ENCODE measurements at places on chromosomes 13 and 19.

GRCh38 chr13:30408319-30409101 lies 13.8 kb upstream of the UBE2L5 start:
- peak; percentile 89 for DNase-seq

GRCh38 chr13:41344358-41344757 lies 33.3 kb downstream of the NAA16 start:
- DNase-seq = no peak

- no peak for DNase-seq
Measured at GRCh38 chr19:47623921-47624391, 15.0 kb downstream of the BICRA start.

- no peak for DNase-seq
Measured at GRCh38 chr13:64527561-64527960, 2702.6 kb downstream of the PCDH9 start.

DNA sequence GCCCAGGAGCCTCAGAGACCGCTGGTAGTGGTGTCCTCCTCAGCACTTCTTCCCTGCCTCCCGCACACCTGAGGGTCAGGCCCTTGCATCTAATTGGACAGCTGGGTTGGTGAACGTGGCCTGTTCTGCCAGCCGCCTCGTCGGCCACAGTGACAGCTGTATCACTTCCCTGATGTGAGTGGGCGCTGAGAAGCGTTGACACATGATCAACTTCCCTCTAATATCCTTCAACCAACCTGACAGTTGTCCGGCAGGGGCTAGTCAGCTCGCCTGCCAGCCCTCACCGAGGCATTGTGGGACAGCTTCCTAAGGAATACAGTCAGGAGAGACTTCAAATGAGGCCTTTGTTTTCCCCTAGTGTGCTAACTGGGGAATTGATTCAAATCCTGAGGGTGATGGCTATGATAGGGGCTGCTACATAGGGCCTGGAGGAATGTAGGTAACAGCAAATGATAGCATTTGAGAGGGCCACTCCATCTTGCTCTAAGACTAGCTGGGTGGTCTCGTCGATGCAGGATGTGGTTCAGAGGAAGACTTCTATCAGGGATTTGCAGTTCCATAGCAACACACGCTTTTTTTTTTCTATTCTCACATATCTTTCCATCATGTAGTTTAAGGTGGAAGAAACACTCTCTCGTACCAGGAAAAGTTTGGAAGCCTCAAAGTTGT lies 230.8 kb downstream of the TSHZ3 start:
- no peak for DNase-seq

- no peak for DNase-seq
Measured at GRCh38 chr13:106155411-106155810, 380.1 kb downstream of the EFNB2 start.

- DNase-seq = no peak
Measured at GRCh38 chr13:95722241-95722640, 45.3 kb downstream of the DNAJC3 start.

DNA sequence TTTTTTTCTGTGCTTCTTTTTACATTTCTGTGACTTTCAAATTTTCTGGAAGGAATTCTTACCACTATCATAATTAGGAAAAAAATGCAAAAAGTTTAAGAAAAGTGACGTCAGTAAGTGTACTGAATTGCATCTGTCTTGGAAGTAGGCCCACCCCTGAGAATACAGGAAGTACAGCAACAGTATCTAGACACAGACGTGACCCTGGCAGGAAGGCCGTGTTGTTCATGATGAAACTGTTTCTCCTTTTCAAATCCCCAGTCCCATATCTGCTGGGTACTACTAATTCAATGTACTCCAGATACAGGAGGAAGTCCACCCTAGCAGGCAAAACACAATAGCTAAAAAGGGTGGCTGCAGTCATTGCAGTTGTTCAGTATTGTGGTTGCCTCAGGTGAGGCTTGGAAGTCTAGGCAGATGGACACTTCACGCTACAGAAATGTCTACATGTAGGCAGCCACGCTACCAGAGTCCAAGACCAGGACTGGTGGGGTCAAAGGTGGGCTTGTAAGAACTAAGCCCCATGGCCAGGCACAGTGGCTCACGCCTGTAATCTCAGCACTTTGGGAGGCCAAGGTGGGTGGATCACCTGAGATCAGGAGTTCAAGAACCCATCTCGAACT lies 49.6 kb upstream of the MED4 start:
- DNase-seq = no peak

DNA sequence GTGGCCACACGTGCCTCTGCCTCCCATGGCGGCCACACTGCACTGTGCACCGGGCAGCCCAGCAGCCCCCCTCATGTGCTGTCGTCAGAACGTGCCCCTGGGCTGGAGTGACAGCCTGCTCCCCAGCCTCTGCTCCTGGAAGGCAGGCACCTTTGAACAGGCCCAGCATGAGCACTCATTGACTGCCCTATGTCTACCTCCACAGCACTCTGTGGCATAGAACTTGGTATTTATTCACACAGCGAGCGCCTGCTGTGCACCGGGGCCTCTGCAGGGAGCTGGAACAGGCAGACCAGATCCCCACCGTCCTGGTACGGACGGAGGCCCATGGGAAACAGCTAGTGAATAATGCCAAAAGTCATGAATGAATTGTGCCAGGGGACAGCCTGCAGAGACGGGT lies 53.7 kb downstream of the DPF1 start:
- no peak for DNase-seq

GRCh38 chr13:30052120-30052519 lies 201.7 kb upstream of the UBL3 start:
- DNase-seq = peak; percentile 11

DNA sequence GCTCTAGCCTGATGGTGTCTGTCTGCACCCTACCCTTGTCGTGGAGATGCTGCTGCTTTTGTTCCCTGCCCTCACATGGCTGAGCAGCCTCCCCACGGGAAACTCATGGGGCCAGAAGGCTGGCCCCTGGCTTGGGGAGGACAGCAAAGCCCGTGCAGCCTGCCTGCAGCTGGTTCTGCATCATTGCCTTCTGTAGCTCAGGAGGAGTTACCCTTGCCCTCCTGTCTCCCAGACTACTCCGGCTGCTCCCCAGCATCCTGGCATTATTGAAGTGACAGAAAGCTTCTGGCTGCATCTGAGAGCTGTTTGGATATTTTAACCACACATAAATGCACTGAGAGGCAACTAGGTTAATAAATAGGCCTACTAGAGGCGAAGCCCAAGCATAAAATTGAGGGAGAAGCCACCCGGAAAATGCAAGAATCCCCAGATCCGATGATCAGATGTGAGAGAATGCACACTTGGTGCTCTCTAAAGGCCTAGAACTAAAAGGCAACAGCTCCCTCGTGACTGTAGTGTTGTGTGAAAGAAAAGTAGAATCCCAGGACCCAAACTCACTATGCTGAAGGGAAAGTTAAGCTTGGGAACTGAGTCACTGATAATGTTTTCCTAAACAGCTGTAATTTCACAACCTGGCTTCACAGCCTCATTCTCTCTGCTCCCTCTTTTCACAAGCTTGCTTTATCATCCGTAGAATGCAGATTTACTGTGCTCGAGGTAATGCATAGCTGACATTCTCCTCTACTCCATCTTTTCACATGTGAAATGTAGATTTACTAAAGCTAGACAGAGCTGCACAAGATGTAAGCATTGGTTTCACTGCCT lies 110.8 kb downstream of the TNFRSF19 start:
- no peak for DNase-seq

GRCh38 chr19:40578442-40578908 lies 1.8 kb downstream of the SHKBP1 start:
- no peak for DNase-seq

- no peak for DNase-seq
Measured at GRCh38 chr13:102718746-102719145, 23.9 kb upstream of the METTL21C start.
